ENCODE measurements at places on chromosomes 6 and 20.

DNA sequence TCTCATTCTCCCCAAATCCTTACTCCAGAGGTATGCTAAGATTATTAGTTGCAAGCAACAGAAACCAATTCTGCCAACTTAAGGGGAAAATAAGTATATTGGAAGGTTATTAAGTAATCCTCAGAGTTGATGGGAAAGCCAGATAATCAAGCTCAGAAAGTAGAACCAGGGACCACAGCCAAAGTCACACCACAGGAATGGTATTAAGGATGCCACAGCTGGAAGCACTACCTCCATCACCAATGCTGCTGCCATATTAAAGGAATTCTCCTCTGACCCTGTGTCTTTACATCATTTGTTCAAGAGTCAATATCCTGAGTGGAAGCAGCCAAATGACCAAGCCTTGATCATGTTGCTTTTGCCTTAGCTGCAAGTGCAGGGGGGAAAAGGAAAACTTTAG, 9.9 kb downstream of the PROCR start:
- DNase-seq: no peak

DNA sequence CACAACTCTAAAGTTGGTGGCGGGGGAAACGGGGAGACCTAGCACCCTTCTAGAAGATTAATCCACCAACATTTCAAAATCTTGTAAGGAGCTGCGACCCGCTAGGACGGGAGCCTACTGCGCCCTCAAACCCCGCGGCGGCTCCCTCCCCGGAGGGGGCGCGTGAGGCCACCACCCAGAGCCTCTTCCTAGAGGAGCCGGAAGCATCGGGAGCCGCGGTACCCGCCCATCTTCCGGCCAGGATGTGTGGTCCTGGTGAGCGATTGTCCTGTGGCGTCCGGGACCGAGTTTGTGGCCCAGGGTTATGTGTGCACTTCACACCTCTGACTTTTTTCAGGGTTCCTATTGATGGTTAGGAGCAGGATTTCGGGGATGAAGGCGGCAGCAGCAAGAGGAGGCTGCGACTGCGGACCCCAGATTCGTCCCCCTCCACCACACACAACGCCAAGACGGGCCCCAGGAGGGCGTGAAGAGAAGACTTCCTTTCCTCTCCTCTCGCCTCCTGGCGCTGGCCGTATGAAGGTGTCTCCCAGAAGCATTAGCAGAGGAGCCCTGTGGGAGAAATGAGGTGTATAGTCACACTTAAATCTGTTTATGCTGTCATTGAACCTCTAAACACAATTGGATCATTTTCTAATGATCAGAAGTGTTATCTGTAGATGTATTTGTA, 10.7 kb downstream of the ZNF165 start:
- no peak for DNase-seq

- no peak for DNase-seq
Measured at GRCh38 chr6:145352382-145353080, 382.8 kb downstream of the EPM2A start.

- DNase-seq: no peak
Measured at GRCh38 chr6:31407699-31408098, 4.3 kb downstream of the MICA start.

- DNase-seq: no peak
Measured at GRCh38 chr20:38238829-38239228, 21.7 kb downstream of the KIAA1755 start.

GRCh38 chr20:5197270-5197827, 70.5 kb downstream of the CDS2 start:
- DNase-seq: no peak

DNA sequence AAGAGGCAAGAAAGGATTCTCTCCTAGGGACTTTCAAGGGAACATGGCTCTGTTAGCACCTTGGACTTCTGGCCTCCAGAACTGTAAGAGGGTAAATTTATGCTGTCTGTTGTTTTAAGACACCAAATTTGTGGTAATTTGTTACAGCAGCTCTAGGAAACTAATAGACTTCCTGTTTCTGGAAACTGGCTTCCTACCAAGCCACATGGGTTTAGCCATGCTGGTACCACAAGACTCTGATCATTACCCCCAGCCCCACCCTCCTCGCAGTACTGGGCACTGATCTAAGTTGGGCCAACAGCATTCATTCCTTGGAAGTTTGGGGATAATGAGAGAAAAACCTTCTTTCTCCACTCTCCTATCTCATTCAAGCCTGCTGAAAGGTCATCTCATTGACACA, 109.5 kb upstream of the SMLR1 start:
- no peak for DNase-seq
